Sigmoid colon (tissue), 7 donors: ENCODE measurements at places on chromosomes 7 and 10. TPM values are rescaled to one million over a fixed set of nuclear protein-coding genes. Genes with fewer than 3 reads are reported as not detected.

The CLEC2L gene
- not detected for total RNA-seq

The NPC1L1 gene
- total RNA-seq: 0.36 TPM

DNA sequence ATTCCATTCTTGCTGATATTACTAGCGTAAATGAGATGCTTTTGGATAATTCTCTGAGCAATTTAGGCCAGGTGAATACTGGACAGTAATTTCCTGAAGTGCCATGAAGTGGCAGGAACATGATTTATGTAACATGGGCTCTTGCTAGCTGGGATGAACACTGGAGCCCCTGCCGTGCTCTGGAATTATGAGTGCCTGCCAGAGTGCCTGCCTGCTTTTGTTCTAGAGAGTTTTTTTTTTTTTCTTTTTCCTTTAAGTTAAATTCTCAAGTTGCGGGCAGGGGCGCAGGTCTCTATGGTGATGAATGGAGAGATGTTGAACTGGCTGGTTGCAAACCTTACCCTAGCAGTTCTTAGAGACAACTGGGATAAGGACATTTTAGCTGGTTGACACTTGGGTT is 165.9 kb downstream of the AUTS2 start:
- no peak for DNase-seq

GRCh38 chr10:62058476-62058875 is 157.0 kb downstream of the ARID5B start:
- no peak for DNase-seq

GRCh38 chr7:144885478-144885877 is 49.6 kb upstream of the TPK1 start:
- no peak for DNase-seq
